Right forelimb (tissue), 1 donor: ENCODE measurements at places on chromosomes 16 and 17.

DNA sequence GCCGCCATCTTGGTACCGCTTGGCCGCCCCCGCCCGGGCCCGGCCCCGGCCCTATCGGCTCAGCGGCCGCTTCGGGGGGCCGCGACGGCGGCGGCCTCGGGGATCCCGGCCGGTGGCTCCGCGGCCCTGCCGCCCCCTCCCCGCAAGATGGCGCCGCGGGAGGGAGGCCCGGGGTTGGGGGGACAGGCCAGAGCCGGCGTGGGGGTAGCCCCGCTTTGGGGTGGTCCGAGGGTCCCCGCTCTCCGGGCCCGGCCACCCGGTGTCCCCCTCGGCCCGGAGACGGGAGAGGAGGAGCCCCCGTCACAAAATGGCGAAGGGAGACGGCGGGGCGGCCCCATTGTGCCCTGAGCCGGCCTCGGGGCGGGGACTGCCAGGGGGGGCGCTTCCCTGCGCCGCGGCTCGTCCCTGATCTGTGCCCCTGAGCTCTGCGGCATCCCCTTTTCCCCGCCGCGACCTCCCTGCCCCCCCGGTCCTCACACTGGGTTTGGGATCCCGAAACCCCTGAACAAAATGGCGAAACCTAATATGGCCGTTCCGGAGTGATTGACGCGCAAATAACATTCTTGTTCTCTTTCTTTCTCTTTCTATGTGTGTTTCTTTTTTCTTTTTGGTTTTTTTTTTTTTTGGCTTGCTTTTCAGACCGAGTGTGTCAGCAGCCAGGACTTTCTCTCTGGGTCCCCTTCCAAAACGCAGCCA is 986 bp downstream of the HAPSTR1 start:
- DNase-seq: peak; percentile 74

DNA sequence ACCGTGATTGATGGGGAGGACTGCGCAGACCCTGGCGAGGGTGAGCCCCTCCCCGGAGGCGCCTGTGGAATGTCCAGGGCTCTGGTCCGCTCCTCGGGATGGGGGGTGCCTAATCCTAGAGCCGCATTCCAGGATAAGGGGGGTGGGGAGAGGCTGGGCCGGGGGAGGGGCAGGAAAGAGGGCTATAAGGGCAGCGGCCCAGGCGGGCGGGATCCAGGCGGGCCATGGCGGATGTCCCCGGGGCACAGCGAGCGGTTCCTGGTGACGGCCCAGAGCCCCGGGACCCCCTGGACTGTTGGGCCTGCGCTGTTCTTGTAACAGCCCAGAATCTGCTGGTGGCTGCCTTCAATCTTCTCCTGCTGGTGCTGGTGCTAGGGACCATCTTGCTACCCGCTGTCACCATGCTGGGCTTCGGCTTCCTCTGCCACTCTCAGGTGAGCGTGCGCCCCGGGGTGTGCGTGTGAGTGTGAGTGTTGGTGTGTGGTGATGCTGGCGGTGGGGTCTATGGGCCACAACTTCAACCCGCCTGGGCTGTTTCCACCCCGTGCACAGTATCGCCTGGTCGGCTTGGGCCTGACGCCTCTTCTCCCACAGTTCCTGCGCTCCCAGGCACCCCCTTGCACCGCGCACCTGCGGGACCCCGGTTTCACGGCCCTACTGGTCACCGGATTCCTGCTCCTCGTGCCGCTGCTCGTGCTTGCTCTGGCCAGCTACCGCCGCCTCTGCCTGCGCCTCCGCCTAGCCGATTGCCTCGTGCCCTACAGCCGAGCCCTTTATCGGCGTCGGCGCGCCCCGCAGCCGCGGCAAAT is at the start of gene TMEM88:
TMEM88 (plus strand) TSS at position 216 of the 809 bp plus-strand sequence; CDS start at position 225, 9 bp downstream.
- no peak for DNase-seq

- peak; percentile 6 for DNase-seq
Measured at GRCh38 chr16:27822529-27822928, 241.0 kb downstream of the GSG1L start.

DNA sequence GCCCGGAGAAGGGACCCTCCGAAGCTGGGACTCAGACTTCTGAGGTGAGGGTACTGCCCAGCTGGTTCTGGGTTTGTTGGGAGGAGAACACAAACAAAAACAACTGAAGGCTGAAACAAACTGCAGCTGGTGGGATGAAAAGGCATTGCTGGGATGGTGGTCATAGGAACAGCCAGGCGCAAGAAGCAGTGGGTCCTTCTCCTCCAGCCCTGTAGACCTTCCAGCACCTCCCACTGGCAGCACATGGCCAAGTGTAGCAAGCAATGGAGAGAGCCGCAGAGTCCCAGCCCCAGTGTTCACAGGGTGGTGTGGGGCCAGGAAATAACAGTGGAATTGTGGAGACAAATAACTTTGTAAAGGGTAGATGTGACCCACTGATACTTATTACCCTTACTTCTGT is 48.7 kb upstream of the FOXJ1 start:
- no peak for DNase-seq

- peak; percentile 75 for DNase-seq
Measured at GRCh38 chr17:4953451-4953961, 2.6 kb downstream of the ENO3 start.

DNA sequence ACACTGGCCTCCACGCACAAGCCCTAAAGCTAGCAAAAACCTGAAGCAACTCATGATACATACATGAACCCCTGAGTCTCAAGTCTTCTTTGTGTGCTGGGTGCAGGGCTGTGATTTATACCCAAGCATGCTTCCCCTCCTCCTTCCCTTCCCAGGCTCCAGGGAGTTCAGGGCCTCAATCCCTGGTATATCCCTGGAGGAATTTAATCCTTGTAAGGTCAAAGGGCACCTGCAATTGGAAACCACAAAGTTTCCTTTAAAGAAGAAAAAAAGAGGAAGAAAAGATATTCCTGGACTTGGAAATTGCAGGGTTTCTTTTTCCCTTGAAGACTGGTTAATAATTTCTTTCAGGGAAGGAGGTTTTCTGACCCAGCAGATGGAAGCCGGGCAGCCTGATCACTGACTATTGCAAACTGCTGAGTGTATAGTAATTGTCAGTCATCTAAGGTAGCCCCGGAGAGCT is 182.3 kb downstream of the AATF start:
- no peak for DNase-seq

DNA sequence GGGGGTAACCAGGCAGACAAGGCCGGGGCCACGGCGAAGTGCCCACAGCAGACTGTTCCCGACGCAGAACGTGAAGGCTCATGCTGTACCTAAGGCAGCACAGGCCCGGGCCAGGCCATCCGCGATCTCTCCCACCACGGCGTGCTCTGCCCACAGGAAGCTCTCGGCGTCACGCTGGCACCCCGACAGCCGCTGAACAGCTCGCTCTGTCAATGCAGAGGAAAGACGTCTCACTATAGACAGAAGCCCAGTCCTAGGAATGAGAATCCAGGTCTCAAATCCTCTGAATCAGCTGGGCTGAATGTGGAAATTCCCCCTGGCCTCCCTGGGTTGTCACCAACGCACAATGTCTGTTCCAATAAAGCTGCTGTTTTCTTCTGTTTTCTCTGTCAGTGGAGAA is 21.4 kb downstream of the SERPINF1 start:
- DNase-seq: no peak
